ENCODE measurements at places on chromosomes 3 and 15. TPM values are rescaled to one million over a fixed set of nuclear protein-coding genes. Genes with fewer than 3 reads are reported as not detected.

SLC22A13 gene
- total RNA-seq, result 0.59 TPM

PLA2G4F gene
- 1.8 TPM for total RNA-seq

AVEN gene
- 18.4 TPM for total RNA-seq

JMJD7 gene
- 7.8 TPM for total RNA-seq

WDR49 gene
- total RNA-seq, result 1.9 TPM

TNFSF10 gene
- 155 TPM for total RNA-seq

UPK1B gene
- total RNA-seq, result not detected

GOLGA8G gene
- total RNA-seq, result not detected
